ENCODE measurements at places on chromosomes 2 and 18. TPM values are rescaled to one million over a fixed set of nuclear protein-coding genes. Genes with fewer than 3 reads are reported as not detected.

Gene AKAIN1
- not detected for total RNA-seq

Gene GBX2
- not detected for total RNA-seq

Gene GRP
- total RNA-seq: not detected

Gene NOSTRIN
- 0.33 TPM for total RNA-seq

Gene MAPK4
- total RNA-seq: not detected

Gene PLB1
- total RNA-seq: 2.0 TPM

Gene ATP8B1
- 83.7 TPM for total RNA-seq

Gene WDR12
- total RNA-seq: 22.3 TPM

Gene TEKT4
- not detected for total RNA-seq

Gene SERPINB12
- total RNA-seq: not detected

Gene ZNF396
- total RNA-seq: 3.0 TPM

Gene NPC1
- total RNA-seq: 80.6 TPM

Gene CHST9
- not detected for total RNA-seq

Gene REEP1
- 0.15 TPM for total RNA-seq

Gene NEU2
- not detected for total RNA-seq

Gene BAZ2B
- 28.9 TPM for total RNA-seq

Gene DSG1
- total RNA-seq: not detected

Gene CREB1
- total RNA-seq: 41.7 TPM

Gene WDR75
- 51.1 TPM for total RNA-seq

Gene PSMA8
- not detected for total RNA-seq

Gene NDC80
- total RNA-seq: 1.7 TPM

Gene EDAR
- not detected for total RNA-seq

Gene AGXT
- total RNA-seq: not detected

Gene LYG1
- total RNA-seq: 0.73 TPM

Gene CABLES1
- 35.7 TPM for total RNA-seq

Gene PPP1R1C
- 2.2 TPM for total RNA-seq

Gene KCNIP3
- total RNA-seq: 2.9 TPM

Gene CPLX4
- not detected for total RNA-seq

Gene RAPGEF4
- 0.66 TPM for total RNA-seq

Gene SPC25
- total RNA-seq: not detected

Gene IAH1
- 68.1 TPM for total RNA-seq

Gene FOXI3
- total RNA-seq: not detected

Gene MC2R
- total RNA-seq: not detected

Gene TNS1
- 114 TPM for total RNA-seq

Gene LRRFIP1
- total RNA-seq: 92.2 TPM

Gene HK2
- 19.1 TPM for total RNA-seq

Gene UPP2
- total RNA-seq: not detected

Gene PJVK
- total RNA-seq: 2.5 TPM

Gene CYP27C1
- total RNA-seq: under 0.01 TPM

Gene RNASEH1
- 28.3 TPM for total RNA-seq

Gene SP140
- total RNA-seq: 0.87 TPM

Gene CLEC4F
- not detected for total RNA-seq

Gene MREG
- 6.5 TPM for total RNA-seq

Gene CROCC2
- total RNA-seq: 1.0 TPM

Gene TPO
- not detected for total RNA-seq

Gene MAP3K19
- not detected for total RNA-seq

Gene FN1
- 11,839 TPM for total RNA-seq

Gene NETO1
- 0.17 TPM for total RNA-seq

Gene CAPN14
- 0.33 TPM for total RNA-seq

Gene ALKAL2
- total RNA-seq: not detected
